Regular cardiac myocyte (primary cell): ENCODE measurements at places on chromosomes 2 and 18. TPM values are rescaled to one million over a fixed set of nuclear protein-coding genes. Genes with fewer than 3 reads are reported as not detected.

Gene CRYBA2
- total RNA-seq = not detected in 2 replicates

Gene NOL4
- total RNA-seq = under 0.01 and 0.38 TPM in 2 replicates

Gene MFSD6
- total RNA-seq = 10.7 and 21.4 TPM in 2 replicates

Gene SLC66A3
- total RNA-seq = 30.3 and 84.0 TPM in 2 replicates

Gene ANO7
- 0.38 and 0.85 TPM in 2 replicates for total RNA-seq

Gene RAB1A
- total RNA-seq = 95.3 and 123 TPM in 2 replicates

Gene PTMA
- total RNA-seq = 519 and 668 TPM in 2 replicates

Gene GPR45
- total RNA-seq = not detected in 2 replicates

Gene CBLN2
- not detected in 2 replicates for total RNA-seq

Gene CYP1B1
- total RNA-seq = 33.9 and 165 TPM in 2 replicates

Gene STARD6
- 0.28 TPM in 1 of 2 replicates, not detected in the other for total RNA-seq

Gene TGFA
- total RNA-seq = 0.56 and 3.1 TPM in 2 replicates

Gene METTL21A
- 11.6 and 15.9 TPM in 2 replicates for total RNA-seq

Gene ZNF892
- total RNA-seq = 4.0 and 4.8 TPM in 2 replicates

Gene SCN7A
- under 0.01 and 0.19 TPM in 2 replicates for total RNA-seq

Gene CYBRD1
- 81.9 and 312 TPM in 2 replicates for total RNA-seq

Gene SLC16A14
- total RNA-seq = 0.58 and 2.3 TPM in 2 replicates

Gene RAX
- not detected in 2 replicates for total RNA-seq
